NCI-H1417 treated with DMSO at 0.1 percent for 48 hours (cell line): ENCODE measurements at places on chromosomes 6 and 20.

DNA sequence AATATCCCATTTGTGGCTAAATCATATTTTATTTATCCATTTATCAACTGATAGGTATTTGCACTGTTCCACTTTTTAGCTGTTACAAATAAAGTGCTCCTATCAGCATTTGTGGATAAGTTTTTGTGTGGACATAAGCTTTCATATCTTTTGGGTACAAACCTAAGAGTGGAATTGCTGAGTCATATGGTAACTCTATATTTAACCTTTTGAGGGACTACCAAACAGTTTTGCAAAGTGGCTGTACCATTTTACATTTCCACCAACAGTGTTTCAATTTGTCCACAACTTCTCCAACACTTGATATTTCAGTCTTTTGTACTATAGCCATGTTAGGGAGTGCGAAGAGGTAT, 23.6 kb upstream of the ECHDC1 start:
- no peak for DNase-seq

DNA sequence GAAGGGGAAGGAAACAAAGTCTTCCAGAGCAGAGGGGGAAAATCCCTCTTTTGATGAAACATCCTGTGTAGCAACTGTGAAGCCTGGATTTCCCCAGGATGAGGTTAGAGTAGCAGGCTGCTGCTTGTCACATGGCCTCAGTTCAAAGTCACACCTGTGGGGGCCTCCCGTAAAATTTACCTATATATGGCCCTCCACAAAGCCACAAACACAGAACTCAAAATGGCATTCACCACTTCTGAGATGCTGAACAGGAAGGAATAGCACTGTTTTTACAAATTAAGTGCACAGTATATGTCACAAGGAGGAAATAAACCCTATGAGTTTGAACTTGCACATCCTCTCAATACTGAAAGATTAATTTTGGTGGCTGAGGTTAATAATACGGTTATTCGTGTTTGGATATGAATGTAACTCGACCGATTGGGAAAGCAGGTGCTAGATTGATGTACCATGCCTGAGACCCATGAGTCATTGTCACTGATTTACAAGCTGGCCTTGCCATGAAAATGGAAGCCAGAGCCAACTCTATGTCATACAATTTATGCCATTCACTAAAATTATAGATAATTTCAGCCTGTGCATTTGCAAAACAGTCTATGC, 70.6 kb downstream of the SGK1 start:
- DNase-seq, result no peak

GRCh38 chr6:122722746-122723145, 56.8 kb upstream of the FABP7 start:
- no peak for DNase-seq

- DNase-seq, result no peak
These were observed 106.2 kb downstream of the SLC24A3 start for GRCh38 chr20:19318610-19319009.
